ENCODE measurements at places on chromosomes 2 and 18.

DNA sequence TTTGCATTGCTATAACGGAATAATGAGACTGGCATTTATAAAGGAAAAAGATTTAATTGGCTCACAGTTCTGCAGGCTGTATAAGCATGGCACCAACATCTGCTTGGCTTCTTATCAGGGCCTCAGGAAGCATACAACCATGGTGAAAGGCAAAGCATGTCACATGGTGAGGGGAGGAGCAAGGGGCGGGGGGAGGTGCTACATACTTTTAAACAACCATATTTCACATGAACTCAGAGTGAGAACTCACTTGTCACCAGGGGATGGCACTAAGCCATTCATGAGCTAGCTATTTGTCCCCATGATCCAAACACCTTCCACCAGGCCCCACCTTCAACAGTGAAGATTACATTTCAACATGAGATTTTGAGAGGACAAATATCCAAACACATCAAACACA lies 188.7 kb downstream of the MBD5 start:
- no peak for DNase-seq

GRCh38 chr2:221443645-221444044 lies 128.5 kb downstream of the EPHA4 start:
- DNase-seq = no peak

DNA sequence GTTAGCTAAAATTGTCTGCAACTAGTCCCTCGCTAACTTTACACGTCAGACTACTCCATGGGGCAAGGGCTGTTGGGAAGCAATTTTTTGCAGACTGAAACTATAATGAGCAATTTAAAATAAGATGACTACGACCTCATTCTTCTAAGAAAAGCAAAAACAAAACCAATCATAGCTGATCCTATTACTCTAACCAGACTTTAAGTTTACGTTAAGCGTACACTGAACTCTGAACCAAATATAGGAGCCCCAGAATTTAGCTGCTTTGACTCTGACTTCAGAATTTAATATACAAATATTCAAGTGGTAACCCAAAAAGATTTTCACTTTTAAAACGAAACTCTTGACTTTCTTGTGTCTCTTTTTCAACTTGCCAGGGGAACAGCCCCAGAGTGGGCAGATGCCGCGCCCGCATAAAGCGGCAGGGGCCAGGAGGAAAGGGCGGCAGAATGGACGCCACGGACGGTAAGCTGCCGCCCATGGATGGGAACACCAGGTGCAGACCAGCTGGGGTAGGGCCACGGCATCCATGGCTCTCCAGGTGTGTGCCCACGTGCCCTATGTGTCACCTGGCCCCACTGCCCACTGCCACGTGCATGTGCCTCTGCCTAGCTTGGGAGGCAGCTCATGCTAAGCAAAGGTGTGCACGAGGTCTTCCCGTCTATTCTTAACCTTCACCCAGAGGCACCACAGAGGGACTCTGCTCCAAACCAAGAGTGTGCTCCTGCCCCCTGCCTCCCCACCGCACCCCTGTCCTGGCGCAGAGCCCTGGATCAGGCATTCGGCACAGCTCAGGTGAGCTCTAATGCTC lies 217.6 kb downstream of the HDAC4 start:
- no peak for DNase-seq

GRCh38 chr2:214310319-214310718 lies 100.5 kb upstream of the VWC2L start:
- no peak for DNase-seq

GRCh38 chr2:109317471-109318095 lies 188.6 kb downstream of the SH3RF3 start:
- DNase-seq = no peak
